ENCODE measurements at places on chromosomes 13 and 19.

DNA sequence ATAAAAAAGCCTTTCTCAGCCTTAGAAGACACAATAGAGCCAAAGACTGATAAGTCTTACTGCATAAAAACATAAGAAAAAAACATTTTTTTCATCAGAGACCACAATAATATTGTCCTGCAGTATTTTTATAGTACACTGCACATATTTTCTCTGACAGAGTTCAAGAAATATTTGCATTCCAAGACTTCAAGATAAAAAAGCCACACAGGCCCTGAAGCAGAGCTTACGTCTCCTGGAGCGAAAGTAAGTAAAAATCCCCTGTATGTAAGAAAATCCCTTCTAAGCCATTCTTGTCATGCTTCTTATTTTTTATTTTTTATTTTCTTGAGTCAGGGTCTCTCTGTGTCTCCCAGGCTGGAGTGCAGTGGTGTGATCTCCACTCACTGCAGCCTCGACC, 755.9 kb downstream of the LIG4 start:
- no peak for DNase-seq

- DNase-seq, result no peak
Measured at GRCh38 chr13:109253316-109253715, 533.1 kb downstream of the IRS2 start.

DNA sequence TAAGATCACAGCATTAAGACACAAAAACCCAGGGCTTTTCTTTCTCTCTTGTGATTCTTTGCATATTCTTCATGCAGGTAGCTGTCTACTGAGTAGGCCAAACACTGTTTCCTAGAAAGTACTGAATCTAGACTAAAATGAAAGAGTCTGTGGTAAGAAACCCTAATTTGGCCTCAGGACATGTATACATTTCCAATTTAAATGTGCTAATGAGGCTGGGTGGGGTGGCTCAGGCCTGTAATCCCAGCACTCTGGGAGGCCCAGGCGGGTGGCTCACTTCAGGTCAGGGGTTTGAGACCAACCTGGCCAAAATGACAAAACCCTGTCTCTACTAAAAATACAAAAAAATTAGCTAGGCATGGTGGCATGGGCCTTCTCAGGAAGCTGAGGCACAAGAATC, 57.8 kb downstream of the MYCBP2 start:
- DNase-seq, result no peak

GRCh38 chr19:12090807-12091206, 26.3 kb downstream of the ZNF844 start:
- peak; percentile 58 for DNase-seq

DNA sequence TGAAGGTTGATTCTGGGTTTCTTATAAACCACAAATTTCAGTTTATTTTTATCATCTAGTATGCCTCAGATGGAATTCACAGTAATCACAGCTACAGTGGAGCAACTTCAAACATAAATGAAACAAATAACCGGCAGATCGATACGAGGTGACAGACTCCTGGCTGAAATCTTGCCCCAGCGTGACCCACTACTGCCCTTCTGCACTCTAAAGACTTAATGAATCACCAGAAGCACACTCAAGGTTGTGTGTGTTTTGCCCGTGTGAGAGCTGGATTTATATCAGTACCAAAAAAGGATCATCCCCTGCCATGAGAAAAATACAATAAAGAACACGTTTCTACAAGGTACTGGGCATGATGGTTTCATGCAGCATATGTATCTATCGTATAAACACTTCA, 161.7 kb downstream of the KLF12 start:
- DNase-seq, result no peak

- no peak for DNase-seq
Measured at GRCh38 chr19:3469638-3470499, 10.5 kb downstream of the SMIM24 start.

DNA sequence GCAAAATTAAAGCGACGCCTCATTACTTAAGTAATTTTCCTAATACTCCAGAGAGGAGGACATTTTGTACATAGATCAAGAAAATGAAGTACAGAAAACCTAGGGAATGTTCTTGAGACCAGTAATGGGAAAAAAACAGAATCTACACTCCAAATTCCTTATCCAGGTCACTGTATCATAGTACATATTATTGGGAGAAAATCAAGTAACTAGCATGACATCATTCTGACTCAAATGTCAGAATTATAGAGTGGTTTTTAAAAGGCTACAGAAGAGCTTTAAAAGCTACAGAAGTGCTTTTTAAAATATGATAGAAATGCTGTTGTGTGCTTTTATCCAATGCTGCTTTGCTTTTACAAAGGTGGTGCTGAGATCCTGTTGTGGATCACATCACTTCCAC, 86.3 kb upstream of the SLC15A1 start:
- no peak for DNase-seq

DNA sequence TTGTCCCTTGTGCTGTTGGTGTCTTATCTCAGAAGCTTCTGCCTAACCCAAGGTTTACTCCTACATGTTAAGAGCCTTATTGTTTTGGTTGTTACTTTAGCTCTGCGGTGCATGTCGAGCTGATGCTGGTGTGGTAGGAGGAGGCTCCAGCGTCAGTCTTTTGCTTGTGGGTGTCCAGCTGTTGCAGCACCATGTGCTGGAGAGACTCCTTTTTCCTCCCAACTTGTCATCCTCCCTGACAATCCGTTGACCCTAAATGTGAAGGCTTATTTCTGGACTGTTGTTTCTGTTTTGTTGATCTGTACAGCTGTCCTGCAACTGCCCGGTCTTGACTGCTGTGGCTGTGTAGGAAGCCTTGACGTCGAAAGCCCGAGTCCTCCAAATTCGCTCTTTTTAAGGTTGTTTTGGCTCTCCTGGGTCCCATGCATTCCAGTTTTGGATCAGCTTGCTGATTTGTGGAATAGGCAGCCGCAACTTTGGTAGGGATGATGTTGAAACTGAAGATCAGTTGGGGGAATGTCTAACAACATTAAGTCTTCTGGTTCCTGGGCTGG, 15.3 kb downstream of the NAXD start:
- DNase-seq, result no peak

GRCh38 chr19:1122972-1123363, 19.2 kb downstream of the GPX4 start:
- DNase-seq, result peak; percentile 99

DNA sequence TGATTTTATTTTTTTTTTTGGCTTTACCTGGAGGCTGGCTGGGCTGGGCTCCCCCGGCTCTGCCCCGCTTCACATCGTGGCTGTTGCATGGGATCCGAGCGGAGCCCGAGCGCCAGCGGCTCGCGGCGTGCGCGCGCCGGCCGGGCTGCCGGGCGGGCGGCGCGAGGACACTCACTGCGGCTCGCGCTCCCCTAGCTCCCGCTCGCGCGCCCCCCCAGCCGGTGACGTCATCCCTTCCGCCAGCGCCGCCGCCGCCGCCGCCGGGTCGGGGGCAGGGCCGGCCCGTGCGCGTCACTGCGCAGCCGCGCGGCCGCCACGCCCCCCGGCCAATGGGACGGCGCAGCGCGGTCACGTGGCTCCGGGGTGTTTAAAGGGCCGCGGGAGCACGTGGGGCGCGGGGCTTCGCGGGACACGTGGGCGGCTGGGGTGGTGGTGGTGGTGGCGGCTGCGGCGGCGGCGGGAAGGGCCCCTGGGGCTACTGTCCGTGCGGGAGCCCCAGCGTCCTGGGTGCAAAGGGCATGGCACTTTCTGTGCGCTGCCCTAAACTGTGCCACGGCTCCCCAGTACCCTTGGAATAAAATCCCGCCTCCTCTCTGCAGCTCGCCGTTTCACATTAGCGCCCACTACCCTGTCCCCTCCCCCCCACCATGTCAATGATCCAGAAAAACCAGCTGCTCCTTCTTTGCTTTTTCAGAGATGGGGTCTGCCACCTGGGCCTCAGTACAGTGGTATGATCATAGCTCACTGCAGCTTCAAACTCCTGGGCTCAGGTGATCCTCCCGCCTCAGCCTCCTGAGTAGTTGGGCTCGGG, at the start of gene PTPRS:
PTPRS (minus strand) TSS at position 176 of the 811 bp plus-strand sequence. CDS start 54,672 bp downstream, outside the sequence.
- peak; percentile 98 for DNase-seq

DNA sequence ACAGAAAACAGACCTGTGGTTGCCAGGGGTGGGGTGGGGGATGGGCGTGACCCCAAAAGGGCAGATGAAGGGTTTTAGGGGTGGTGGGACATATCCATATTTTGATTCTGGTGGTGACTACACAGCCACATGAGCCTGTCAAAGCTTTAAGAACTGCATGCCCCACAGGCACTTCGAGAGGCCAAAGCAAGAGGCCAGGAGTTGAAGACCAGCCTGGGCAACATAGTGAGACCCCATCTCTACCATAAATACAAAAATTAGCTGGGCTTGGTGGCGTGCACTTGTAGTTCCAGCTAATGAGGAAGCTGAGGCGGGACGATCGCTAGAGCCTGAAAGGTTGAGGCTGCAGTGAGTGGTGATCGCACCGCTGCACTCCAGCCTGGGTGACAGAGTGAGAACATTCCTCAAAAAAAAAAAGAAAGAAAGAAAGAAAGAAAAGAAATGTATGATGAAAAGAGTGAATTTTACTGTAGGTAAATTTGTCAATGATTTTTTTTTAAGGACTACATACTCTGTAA, 18.9 kb upstream of the BCL3 start:
- DNase-seq, result no peak

DNA sequence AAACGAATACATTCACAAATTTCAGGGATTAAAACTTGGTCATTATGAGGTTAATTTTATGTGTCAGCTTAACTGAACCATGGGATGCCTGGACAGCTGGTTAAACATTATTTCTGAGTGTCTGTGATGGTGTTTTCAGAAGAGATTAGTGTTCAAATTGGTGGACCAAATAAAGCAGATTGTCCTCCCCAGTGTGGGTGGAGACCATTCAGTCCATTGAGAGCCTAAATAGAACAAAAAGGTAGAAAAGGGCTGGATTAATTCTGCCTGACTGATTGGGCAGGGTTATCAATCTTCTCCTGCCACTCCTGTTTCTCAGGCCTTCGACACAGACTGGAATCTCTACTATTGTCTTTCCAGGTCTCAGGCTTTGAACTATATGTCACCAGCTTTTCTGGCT, 203.8 kb upstream of the SLITRK6 start:
- no peak for DNase-seq

DNA sequence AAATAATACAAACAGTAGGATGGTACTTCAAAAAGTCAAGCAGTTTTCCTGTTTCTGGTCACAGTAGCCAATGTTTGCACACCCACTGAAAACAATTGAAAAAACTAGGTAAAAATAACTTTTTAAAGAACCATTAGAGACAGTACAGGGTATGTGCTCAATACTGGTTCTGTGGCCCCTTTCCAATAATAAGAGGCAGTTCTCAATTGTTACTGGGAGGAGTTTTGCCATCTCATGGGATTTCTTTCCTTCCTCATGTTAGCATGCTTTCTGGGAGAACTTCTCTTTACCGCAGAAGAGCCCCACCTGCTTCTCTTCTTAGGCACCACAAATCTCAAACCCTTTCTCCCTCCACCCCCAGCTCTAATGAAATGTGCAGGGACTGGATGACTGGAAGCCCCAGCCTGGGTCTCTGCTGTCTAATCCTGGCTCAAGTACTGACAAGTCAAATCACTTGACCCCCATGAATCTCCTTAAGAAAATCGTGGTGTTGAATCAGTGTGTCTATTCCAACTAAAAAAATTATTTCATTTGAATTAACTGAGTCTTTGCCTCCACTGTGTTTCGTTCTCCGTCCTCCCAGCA, 14.6 kb downstream of the METTL21C start:
- DNase-seq, result no peak

DNA sequence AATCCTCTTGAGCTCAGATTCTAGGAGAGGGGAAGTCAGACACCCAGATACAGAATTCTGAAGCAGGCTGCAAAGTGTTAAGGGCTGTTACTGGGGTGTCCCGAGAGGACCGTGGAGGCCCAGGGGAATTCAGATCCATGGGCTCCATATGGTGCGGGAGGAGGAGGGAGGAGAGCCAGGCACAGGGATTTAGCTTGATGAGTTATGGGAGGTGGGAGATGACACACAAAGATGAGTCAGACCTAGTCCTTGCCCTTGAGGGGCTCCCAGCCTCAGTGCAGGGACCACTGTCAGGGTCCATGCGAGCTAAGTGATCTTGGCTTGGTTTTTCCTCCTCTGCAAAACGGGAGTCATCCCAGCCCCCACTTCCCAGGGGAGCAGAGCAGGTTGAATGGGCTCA, 14.4 kb upstream of the GIPR start:
- DNase-seq, result no peak

GRCh38 chr13:44132710-44133109, 240.9 kb upstream of the SERP2 start:
- DNase-seq, result peak; percentile 13

GRCh38 chr19:50817941-50818858, 5.4 kb downstream of the KLK1 start:
- peak; percentile 96 for DNase-seq

- no peak for DNase-seq
Measured at GRCh38 chr19:54644056-54644455, 13.8 kb downstream of the LILRB1 start.

GRCh38 chr13:79966493-79966895, 374.4 kb downstream of the SPRY2 start:
- DNase-seq, result no peak

DNA sequence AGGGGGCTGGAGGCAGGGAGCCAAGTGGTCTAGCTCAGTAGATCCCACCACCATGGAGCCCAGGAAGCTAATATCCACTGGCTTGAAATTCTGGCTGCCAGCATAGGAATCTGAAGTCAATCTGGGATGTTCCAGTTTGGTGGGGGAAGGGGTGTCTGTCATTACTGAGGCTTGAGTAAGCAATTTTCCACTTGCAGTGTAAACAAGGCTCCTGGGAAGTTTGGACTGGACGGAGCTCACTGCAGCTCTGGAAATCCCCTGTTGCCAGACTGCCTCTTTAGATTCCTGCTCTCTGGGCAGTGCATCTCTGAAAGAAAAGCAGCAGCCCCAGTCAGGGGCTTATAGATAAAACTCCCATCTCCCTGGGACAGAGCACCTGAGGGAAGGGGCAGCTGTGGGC, 349.2 kb upstream of the KLHL1 start:
- DNase-seq, result no peak

DNA sequence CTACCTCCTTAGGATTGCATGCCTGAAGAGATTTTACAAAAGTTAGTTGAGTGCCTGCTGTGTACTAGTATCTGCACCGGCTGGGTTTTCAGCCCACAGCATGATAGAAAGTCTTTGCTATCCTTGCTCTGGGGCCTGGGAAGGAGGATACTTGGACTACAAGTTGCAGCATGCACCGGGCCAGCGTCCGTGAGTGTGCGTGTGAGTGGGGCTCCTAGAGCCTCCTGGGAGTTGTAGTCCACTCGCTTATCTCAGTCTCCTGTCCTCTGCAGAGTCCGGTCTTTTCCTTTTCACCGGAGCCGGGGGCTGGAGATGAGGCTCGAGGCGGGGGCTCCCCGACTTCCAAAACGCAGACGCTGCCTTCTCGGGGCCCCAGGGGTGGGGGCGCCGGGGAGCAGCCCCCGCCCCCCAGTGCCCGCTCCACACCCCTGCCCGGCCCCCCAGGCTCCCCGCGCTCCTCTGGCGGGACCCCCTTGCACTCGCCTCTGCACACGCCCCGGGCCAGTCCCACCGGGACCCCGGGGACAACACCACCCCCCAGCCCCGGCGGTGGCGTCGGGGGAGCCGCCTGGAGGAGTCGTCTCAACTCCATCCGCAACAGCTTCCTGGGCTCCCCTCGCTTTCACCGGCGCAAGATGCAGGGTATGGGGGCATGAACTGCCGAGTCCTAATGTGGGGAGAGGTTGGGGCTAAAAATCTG, 20.6 kb downstream of the BRSK1 start:
- peak; percentile 84 for DNase-seq

GRCh38 chr19:17107546-17108452, 32.2 kb downstream of the MYO9B start:
- no peak for DNase-seq

GRCh38 chr13:73169971-73170370, 111.2 kb downstream of the KLF5 start:
- DNase-seq, result no peak

GRCh38 chr13:23430664-23431063, 2.8 kb downstream of the SACS start:
- DNase-seq, result no peak

- peak; percentile 75 for DNase-seq
Measured at GRCh38 chr19:12885749-12886650, 1.0 kb downstream of the KLF1 start.

Measured in K562 (cell line).